T-helper 9 cell (primary cell): ENCODE measurements at places on chromosomes 3 and 15.
A peak's percentile ranks its signal among the peaks of the same experiment; 100 is the strongest.

DNA sequence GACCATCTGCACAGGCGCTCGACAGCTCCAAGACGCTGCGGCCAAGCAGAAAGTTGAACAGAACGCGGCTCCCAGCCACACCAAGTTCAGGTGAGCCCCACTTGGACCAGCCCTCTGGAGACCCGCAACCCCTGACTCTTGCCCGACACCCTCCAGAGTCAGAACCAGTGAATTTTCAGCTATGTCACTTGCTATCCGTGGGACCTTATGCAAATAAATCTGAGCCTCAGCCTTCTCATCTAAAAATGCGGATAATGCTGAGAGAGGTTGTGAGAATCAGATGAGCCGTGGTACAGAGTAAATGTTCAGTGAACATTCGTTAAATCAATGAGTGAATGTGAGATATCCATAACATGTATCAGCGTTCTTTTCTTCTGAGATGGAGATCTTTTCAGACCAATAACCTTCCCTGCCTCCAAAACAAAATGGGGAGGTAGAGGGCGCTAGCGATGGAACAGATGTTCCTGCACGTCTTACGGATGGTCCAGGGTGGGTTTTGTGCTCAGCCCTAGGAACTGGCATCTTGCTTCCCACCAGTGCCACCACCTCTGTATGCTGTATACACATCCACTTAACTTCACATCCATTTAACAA is 524 bp downstream of the MRPS11 start:
- DNase-seq = no peak

DNA sequence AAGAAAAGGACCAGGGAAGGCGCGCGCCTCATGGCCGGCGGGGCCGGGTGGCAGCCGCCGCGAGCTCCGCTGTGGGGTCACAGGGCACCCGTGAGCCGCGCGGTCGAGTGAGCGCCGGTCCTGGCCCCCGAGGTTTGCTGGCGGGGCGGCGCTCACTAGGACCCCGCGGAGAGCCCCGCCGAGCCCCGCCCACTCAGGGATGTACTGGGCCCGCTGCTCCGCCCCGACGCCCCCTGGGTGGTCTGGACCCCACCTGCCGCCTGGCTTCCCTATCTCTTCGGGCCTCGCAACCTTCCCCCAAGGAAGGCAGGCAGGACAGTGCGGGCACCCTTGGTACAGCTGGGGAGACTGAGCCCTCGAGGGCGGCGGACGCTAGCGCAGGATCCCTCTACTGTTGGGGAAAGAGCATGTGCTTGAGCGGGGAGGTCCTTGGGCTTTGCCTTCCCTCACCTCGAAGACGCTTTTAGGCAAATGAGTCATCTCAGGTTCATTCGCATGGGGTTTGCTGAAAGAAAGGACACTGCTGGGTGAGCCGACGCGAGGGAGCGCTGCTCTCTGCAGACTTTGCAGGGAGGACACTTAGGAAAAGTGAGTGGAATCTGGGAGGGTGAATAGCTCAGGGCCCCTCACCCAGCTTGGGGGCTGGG is at the start of gene CHRNB4:
TSS of gene CHRNB4 (minus strand) at position 109 of the 647 bp plus-strand sequence. CDS start at position 32, 77 bp downstream.
- DNase-seq = no peak

- DNase-seq = peak; percentile 8
Observed at GRCh38 chr3:129123314-129124060, 1.9 kb upstream of the RAB43 start.

DNA sequence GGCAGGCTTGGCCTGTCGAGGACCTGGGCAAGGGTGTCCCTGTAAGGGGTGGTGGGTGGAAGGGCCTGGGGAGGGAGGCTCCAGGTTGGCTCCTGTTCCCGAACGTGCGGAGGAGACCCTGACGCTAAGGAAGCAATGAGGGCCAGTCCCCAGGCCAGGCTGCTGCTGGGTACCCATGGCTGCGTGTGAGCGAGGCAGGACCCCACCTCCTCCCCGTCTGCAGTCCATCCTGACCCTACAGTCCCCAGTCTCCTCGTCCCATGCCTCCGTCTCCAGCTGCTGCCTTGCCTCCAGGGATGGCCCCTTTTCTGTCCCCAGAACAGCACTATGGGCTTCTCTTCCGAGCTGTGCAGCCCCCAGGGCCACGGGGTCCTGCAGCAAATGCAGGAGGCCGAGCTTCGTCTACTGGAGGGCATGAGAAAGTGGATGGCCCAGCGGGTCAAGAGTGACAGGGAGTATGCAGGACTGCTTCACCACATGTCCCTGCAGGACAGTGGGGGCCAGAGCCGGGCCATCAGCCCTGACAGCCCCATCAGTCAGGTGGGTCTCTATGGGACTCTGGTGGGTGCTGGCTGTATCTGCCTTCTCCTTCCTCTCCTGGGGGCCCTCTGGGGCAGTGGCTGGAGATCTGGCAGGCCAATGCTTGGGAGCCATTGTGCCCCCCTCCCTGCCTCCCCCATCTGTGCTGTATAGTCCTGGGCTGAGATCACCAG is 571 bp downstream of the FES start:
- no peak for DNase-seq

DNA sequence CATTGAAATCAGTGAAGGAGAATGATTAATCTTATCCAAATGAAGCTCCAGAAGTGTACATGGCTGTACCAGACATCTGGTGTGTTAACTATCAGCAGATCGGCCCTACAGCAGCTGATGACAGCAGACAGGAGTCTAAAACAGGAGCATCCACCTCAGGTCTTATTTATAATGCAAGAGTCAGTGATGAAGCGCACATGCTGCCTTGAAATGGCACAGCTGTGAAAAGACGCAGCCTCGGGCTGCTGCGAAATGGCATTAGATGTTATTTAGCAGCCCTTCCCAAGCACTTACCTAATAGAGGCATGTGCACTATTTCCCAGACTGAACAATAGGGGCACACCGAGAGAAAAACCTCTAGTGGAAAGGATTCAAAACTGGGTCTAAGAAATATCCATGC is 472.3 kb upstream of the CBLB start:
- DNase-seq = no peak

- DNase-seq = no peak
Observed at GRCh38 chr3:168583977-168584376, 488.3 kb upstream of the GOLIM4 start.

GRCh38 chr3:122214711-122215110 is 31.2 kb downstream of the CASR start:
- no peak for DNase-seq

GRCh38 chr3:62968128-62968527 is 92.9 kb upstream of the CADPS start:
- DNase-seq = no peak

DNA sequence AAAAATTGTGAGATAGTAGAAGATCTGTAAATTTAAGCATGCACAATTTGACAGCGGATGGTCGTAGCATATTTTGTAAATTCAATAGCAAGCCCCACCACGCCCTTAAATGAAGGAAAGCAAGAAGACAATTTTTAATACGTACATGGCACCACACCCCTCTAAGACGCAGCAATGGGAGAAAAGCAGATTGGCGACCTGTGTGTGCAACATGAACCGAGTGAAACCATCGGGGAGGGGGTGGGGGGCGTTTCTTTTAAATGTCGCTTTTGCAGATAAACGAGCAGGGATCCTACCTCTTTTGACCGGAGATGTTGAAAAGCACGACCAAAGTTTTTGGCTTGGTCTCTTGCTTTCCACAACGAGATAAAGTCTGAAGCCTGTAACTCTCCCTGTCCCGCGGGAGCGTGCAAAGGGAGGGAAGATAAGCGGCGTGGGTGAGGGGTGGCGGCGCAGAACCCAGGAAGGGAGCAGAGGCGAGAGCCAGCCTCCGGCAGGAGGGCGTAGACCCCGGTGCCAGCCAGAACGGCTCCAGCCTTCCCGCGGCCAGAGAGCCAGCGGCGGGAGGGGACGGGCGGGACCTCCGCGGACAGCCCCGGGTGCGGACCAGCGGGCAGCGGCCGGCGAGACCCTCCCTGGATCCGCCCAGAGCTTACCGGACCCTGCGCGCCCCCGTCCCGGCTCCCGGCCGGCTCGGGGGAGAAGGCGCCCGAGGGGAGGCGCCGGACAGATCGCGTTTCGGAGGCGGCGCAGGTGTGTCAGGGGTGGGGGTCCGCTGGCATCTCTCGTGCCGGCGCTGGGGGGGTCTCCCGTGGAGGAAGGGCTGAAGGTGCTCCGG is at the start of gene CHL1:
TSS of gene CHL1 (plus strand) at position 453 of the 838 bp plus-strand sequence. CDS start 123,014 bp downstream, outside the sequence.
- no peak for DNase-seq

DNA sequence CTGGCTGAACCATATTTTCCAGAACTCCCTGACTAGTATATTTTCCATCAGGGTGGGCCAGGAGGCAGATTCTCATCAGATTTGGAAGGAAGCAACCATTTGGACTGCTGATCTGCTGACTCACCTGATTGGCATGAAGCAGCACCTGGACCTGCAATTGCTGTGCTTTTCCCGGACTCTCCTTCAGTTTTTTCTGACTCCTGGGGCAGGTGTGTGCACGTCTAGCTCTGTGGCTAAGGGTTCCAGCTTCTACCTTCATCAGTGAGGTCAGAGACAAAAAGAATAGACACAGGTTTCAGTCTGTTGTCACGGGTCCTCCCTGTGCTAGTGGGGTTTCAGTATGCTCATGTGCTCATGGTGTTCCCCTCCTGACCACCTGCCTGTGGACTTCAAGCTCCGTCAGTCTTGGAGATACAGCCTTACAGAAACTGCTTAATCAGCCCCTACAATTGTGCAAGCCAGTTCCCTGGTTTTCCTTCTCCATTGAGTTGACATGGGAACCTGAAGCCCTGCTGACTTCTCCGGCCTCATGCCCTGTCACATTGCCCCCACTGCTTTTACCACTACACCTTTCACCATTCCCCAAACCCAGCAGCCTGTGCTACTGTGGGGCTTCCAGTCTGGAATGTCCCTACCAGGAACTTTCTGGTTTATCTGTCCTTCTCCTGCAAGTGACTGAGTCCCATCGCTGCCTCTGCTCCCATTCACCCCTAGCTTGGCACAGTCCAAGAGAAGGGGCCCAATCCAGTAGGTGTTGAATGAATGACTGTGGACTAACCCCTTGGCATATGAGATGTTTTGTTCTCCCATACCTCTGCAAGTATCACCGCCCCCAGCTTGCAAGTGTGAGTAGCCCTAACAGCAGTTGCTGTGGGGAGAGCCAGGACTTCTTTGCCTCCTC is 31.7 kb downstream of the HMCES start:
- DNase-seq = no peak

- DNase-seq = no peak
Observed at GRCh38 chr3:142595581-142595950, 627 bp upstream of the PLS1 start.

DNA sequence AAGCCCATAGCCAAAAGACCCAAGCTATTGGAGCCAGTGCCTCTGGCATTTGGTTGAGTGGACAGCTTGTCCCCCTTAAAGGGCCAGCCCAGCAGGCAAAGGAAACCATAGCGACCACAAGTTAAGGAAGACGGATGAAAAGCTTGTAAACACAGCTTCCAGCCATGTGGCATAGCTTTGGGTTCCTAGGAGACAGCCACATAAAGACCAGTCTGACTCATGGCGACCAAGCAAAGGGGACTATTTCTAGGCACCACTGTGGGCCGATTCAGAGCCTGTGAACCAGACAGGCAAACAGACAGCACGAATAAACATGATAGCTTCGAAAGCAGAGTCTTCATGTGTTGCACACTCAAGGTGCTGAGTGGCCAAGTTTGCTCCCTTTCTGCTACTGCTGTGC is 30.5 kb upstream of the SRGAP3 start:
- no peak for DNase-seq

GRCh38 chr15:96412906-96413231 is 82.4 kb downstream of the NR2F2 start:
- DNase-seq = no peak
